ENCODE measurements at places on chromosomes 13 and 19. TPM values are rescaled to one million over a fixed set of nuclear protein-coding genes. Genes with fewer than 3 reads are reported as not detected.

DNA sequence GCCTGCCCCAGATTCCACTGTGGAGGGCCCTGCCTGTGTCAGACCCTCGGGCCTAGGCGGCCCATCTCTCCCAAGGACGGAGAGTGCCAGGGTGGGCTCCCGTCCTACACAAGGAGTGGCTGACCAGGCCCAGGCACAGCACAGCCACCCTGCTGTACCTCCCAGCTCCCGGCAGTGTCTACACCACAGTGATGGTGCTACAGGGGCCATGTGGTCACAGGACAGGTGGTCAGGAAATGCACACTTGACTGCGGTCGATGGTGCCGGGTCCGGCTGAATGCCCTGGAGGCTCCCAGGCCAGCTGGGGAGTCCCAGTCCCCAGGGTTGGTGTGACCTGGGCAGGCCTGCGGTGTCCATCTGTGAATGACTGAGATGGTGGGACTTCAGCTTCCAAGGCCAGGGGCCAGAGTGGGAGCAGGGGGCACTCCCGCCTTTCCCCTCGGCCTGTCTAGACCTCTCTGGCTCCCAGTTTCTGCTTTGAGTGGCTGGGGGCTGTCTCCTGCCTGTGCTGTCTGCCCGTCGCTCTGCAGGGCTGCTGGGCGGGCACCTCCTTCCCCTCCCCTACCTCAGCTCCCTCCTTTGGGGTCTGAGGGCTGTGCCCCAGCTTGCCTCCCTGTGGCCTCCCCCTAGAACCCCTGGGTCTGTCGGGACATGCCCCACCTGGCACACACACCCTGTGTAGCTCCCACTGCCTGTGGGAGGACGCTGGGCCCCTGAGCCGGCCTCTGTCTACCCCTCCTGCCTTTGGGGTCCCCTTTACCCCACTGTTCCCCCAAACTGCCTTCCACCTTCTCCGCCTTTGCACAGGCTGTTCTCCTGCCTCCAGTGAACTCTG, 12.5 kb downstream of the DDA1 start:
- H3K27me3 ChIP-seq: no peaks in the 10 kb centered on the region
- H3K27ac ChIP-seq: no peak overlapping the region
- DNase-seq: no peak
- H3K4me3 ChIP-seq: no peak overlapping the region
- peaks cover 8% of the 10 kb centered on the region for H3K4me1 ChIP-seq

Gene CCL25
- total RNA-seq: not detected

- no peaks in the 10 kb centered on the region for H3K27me3 ChIP-seq
- H3K4me3 ChIP-seq: no peak overlapping the region
- H3K36me3 ChIP-seq: no peaks in the 10 kb centered on the region
- no peaks in the 10 kb centered on the region for H3K4me1 ChIP-seq
These were observed 55.3 kb upstream of the TEX29 start for GRCh38 chr13:111265006-111265700.

DNA sequence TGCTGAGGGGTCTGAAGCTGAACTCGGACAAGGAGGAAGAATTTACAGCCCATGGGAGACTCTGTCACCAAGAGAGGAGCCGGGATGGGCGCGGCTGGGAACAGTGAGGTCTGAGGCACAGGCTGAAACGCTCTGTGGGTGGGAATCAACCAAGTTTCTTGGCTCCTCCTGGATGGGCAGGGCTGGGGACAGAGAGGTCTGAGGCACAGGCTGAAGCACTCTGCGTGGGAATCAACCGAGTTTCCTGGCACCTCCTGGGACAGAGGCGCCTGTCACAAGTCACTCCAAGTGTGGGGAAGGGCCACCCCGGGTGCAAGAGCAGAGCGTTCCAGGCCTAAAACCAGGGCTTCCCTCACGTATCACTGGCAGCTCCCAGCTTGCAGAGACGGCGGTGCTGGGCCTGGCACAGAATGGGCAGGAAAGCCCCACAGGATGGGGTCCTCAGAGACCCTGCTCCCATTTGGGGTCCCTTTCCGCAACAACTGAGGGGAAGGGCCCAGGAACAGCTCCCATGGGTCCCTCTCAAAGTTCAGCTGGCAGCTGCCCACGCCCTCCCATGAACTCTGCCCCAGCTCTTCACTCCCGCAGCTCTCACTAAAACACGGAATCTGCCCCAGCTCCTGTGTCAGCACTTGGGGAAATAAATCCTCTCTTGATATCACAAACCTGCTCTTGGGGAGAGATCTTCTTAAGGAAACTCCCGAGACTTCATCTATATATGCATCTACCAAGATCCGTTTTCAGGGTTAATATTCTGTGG, 18.5 kb downstream of the AP3D1 start:
- no peaks in the 10 kb centered on the region for H3K27me3 ChIP-seq
- H3K27ac ChIP-seq: no peak overlapping the region
- no peaks in the 10 kb centered on the region for H3K4me1 ChIP-seq
- H3K36me3 ChIP-seq: no peaks in the 10 kb centered on the region

- H3K4me3 ChIP-seq: no peak overlapping the region
- no peaks in the 10 kb centered on the region for H3K36me3 ChIP-seq
- H3K4me1 ChIP-seq: no peaks in the 10 kb centered on the region
- H3K27me3 ChIP-seq: no peaks in the 10 kb centered on the region
- no peak overlapping the region for H3K27ac ChIP-seq
These were observed 38.3 kb downstream of the TMED1 start for GRCh38 chr19:10797541-10798256.

DNA sequence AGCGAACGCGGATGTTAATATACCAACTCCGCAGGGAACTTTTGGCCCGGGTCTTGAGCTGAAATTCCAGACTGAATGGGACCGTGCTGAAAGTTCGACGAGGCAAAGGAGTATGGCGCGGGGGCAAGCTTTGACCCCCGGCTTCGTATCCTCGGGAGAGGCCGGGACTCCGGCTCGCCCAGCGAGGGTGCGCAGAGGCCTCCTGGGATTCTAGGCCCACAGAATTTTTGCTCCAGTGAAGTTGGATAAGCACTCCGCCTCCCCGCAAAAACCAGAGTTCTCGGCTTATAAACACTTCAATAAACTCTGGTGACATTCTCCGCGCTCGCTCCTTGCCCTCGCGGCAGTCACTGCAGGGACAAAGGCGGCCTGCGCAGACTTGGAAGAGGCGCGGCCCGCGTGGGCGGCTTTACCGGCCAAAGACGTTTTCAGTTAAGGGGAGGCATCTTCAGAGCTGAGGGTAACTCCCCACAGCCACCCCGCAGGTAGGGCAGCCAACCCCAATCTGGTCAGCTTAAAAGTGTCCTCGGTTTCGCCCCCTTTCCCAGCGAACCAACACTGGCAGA, 112.6 kb downstream of the KCNRG start:
- no peaks in the 10 kb centered on the region for H3K4me1 ChIP-seq
- peak overlapping the region; percentile 51 for H3K27ac ChIP-seq
- H3K36me3 ChIP-seq: no peaks in the 10 kb centered on the region
- no peak for DNase-seq
- H3K27me3 ChIP-seq: peaks cover 24% of the 10 kb centered on the region
- H3K4me3 ChIP-seq: peak overlapping the region; percentile 33

Gene OR4F17
- total RNA-seq: not detected

DNA sequence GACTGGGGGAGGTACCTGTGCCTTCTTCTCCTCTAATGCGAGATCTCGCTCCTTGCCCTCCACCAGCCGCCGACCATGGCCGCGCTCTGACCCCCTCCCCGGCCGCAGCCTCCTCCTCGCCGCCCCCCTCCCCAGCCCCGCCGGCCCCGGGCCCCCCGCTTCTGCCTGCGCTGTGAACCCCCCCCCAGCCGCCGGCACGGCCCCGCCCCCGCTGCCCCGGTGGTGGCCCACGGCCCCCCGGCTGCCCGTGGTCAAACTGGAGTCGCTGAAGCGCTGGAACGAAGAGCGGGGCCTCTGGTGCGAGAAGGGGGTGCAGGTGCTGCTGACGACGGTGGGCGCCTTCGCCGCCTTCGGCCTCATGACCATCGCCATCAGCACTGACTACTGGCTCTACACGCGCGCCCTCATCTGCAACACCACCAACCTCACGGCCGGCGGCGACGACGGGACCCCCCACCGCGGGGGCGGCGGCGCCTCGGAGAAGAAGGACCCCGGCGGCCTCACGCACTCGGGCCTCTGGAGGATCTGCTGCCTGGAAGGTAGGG, at the start of gene CACNG8:
Gene CACNG8 (plus strand): TSS at position 51 of the 545 bp plus-strand sequence.
- H3K4me1 ChIP-seq: no peaks in the 10 kb centered on the region
- peaks cover 5% of the 10 kb centered on the region for H3K27me3 ChIP-seq
- DNase-seq: no peak
- no peak within 1 kb of the TSS for H3K27ac ChIP-seq

Gene CYP4F12
- 13.5 TPM for total RNA-seq

GRCh38 chr13:52738719-52739467, 727 bp downstream of the CNMD start:
- DNase-seq: no peak
- H3K27me3 ChIP-seq: peaks cover 9% of the 10 kb centered on the region
- H3K4me3 ChIP-seq: peak overlapping the region; percentile 11

DNA sequence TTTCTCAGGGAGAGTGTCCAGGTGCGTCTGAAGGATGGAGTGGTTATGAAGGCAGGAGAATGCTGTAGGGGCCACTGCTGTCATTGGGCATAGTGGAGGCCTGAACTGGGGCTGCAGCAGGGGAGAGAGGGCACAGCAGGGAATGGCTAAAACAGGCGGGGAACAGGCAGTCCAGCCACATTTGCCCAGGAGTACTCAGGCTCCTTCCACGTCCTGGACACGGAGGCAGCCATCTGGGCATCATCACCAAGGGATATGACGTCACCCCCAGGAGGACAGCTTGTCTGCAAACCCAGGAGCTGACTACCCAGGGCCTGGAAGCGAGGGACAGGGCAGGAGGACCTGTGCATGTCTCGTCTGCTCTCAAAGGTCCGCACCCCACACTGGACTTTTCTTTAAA, 22.2 kb downstream of the VSTM2B start:
- H3K36me3 ChIP-seq: no peaks in the 10 kb centered on the region
- H3K27ac ChIP-seq: no peak overlapping the region
- H3K4me3 ChIP-seq: no peak overlapping the region
- no peaks in the 10 kb centered on the region for H3K4me1 ChIP-seq
- no peaks in the 10 kb centered on the region for H3K27me3 ChIP-seq
- no peak for DNase-seq

GRCh38 chr19:17235300-17235970, 9.4 kb downstream of the OCEL1 start:
- peak overlapping the region; percentile 51 for H3K27ac ChIP-seq
- peaks cover 13% of the 10 kb centered on the region for H3K4me1 ChIP-seq
- peak overlapping the region; percentile 6 for H3K4me3 ChIP-seq
- no peaks in the 10 kb centered on the region for H3K36me3 ChIP-seq

Gene KLF2
- total RNA-seq: 130 TPM

Gene FCAR
- total RNA-seq: 2.1 TPM

DNA sequence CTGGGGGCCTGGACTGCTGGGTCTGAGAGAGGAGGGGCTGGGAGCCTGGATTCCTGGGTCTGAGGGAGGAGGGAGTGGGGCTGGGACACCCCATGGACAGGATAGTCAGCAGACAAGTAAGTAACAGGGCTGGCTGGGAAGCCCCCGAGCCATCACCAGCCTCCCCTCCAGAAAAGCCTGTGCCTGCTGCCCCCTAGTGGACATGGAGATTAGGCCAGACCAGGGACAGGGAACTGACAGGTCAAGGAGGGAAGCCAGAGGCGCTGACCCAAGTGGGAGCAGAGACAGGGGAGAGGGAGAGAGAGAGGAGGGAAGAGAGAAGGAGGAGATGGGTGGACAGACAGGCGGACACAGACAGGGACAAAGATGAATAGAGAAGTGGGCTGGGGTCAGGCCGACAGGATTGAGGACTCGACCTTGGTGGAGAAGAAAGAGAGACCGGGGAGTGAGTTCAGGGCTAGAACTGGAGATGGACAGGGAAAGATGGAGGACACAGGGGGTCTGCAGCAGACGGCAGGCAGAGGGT, 6.7 kb upstream of the ERFL start:
- peaks cover 35% of the 10 kb centered on the region for H3K27me3 ChIP-seq
- peak; percentile 48 for DNase-seq
- H3K4me1 ChIP-seq: peaks cover 2% of the 10 kb centered on the region
- H3K27ac ChIP-seq: no peak overlapping the region
- no peak overlapping the region for H3K4me3 ChIP-seq

DNA sequence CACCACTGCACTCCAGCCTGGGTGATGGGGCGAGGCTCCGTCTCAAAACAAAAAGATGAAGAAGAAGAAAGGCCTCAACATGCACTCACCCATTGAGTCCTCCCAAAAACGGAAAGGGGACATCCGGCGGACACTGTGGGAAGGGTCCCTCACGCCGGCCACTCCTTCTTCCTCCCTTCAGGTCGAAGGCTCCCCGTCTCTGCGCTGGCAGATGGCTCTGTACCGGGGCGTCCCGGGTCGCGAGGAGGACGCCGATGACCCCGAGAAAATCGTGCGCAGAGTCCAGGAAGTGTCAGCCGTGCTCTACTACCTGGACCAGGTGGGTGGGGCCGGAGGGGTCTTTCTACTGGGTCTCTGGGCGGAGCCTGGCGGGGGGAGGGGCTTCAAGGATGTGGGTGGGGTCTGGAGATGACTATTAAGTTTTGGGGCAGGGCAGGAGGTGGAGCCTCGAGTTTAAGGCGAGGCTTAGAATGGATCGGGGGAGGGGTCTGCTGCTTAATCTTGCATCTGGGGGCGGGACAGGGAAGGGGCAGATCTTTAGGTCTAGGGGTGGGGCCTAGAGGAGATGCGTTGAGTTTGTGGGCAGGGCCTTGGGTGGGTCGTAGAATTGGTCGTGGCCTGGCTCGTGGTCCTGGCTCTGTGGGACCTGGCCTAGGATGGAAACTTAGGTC, 90.2 kb downstream of the MAP4K1 start:
- H3K4me1 ChIP-seq: no peaks in the 10 kb centered on the region
- no peak overlapping the region for H3K4me3 ChIP-seq
- no peaks in the 10 kb centered on the region for H3K27me3 ChIP-seq
- H3K27ac ChIP-seq: no peak overlapping the region
- DNase-seq: no peak

Gene ZNF730
- total RNA-seq: not detected

DNA sequence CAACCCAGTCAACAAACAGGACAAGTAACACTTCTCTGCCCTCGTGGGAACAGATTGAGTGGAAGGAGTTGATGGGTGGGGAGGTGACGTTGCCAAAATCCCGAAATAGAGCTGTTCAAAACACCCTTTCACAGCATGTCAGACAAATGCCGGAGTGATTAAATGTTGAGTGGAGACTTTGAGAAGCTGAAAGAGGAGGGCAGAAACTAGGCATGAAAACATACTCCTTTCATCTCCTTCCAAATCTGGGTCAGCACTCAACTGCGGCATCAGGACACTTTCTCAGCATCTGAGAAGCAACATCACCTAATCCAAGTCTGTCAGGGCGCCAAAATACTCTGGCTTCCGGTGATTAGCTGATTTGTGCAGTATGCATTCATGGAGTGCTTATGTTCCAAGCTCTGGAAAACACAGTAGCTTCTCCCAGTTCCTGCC, 51.5 kb upstream of the MRI1 start:
- H3K27ac ChIP-seq: no peak overlapping the region
- H3K4me1 ChIP-seq: no peaks in the 10 kb centered on the region
- H3K4me3 ChIP-seq: no peak overlapping the region
- no peak for DNase-seq
- no peaks in the 10 kb centered on the region for H3K36me3 ChIP-seq
- H3K27me3 ChIP-seq: no peaks in the 10 kb centered on the region
